A673 (cell line): ENCODE measurements at places on chromosomes 1 and 21. TPM values are rescaled to one million over a fixed set of nuclear protein-coding genes. Genes with fewer than 3 reads are reported as not detected.

Gene ELAPOR1
- 0.17 and 0.24 TPM in 2 replicates for total RNA-seq

DNA sequence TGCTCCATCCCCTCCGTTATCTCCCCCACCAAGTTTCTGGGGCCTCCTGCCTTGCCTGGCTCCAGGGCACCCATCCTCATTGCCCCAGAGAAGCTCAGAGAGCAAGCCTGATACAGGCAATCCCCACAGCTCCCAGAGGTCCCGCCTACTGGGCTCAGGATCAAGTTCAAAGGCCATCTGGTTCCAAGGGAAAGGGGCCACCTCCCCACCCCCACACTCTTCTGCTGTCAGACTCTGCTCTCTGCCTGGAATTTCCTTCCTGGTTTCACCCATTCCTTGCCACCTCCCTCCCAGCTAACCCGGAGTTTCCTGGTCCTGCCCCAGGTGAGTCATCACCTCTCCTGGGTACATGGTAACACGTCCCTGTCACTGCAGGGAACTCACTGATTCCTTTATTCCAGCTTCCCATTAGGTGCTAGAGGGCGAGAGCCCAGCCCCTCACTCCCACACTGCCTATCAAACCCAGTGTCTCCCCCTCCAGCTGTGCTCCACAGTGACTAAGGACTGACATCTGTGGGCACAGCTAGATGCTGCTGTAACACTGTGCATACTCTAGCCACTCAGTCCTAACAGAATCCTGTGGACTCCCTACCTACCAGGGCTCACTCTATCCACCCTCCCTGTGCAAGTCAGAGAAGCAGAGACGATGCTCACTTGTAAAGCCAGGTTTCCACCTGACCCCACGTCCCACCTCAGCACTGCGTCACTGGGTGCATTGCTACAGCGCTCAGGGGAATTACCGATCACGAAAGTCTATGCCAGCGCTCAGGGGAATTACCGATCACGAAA lies 21.8 kb downstream of the RSPH1 start:
- H3K4me1 ChIP-seq = peaks cover under 1% of the 10 kb centered on the region
- no peaks in the 10 kb centered on the region for H3K27me3 ChIP-seq
- H3K36me3 ChIP-seq = no peaks in the 10 kb centered on the region
- no peak overlapping the region for H3K27ac ChIP-seq
- H3K4me3 ChIP-seq = no peak overlapping the region
- peak; percentile 39 for DNase-seq

GRCh38 chr1:209678981-209679539 lies 3.8 kb downstream of the G0S2 start:
- H3K27ac ChIP-seq = no peak overlapping the region
- peaks cover 10% of the 10 kb centered on the region for H3K4me1 ChIP-seq
- no peak overlapping the region for H3K4me3 ChIP-seq
- H3K36me3 ChIP-seq = no peaks in the 10 kb centered on the region
- DNase-seq = no peak

DNA sequence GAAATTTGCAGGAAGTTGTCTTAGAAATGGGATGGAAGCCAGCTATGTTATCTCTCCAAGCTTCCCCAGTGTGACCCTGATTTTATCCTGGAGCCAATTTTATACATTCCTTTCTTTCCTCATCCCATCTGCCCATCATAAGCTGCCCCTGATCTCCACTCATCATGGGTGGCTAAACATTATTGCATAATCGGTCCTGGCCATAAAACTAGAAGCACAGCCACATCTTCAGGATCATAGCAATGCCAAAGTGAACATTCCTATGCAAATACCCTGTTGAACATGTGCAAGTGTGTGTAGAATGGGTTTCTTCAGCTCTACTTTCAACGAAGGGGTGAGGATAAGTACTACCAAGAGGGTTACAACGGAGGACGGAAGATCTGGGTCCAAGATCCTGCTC lies 50.6 kb upstream of the COG2 start:
- no peaks in the 10 kb centered on the region for H3K36me3 ChIP-seq
- DNase-seq = no peak
- no peak overlapping the region for H3K27ac ChIP-seq
- no peak overlapping the region for H3K4me3 ChIP-seq

Gene BCAN
- not detected in 2 replicates for total RNA-seq

Gene PRKCZ
- 1.9 and 3.2 TPM in 2 replicates for total RNA-seq

Gene DNM3
- 0.71 and 0.94 TPM in 2 replicates for total RNA-seq

Gene SCAMP3
- total RNA-seq = 109 and 115 TPM in 2 replicates

GRCh38 chr1:86823821-86824500 lies 90.0 kb downstream of the SELENOF start:
- H3K27ac ChIP-seq = no peak overlapping the region
- H3K4me3 ChIP-seq = no peak overlapping the region
- no peaks in the 10 kb centered on the region for H3K4me1 ChIP-seq
- no peaks in the 10 kb centered on the region for H3K27me3 ChIP-seq
- H3K36me3 ChIP-seq = no peaks in the 10 kb centered on the region

GRCh38 chr21:42913476-42913875 lies 12.0 kb downstream of the ERVH48-1 start:
- no peaks in the 10 kb centered on the region for H3K4me1 ChIP-seq
- no peaks in the 10 kb centered on the region for H3K27me3 ChIP-seq
- H3K4me3 ChIP-seq = no peak overlapping the region
- DNase-seq = no peak

DNA sequence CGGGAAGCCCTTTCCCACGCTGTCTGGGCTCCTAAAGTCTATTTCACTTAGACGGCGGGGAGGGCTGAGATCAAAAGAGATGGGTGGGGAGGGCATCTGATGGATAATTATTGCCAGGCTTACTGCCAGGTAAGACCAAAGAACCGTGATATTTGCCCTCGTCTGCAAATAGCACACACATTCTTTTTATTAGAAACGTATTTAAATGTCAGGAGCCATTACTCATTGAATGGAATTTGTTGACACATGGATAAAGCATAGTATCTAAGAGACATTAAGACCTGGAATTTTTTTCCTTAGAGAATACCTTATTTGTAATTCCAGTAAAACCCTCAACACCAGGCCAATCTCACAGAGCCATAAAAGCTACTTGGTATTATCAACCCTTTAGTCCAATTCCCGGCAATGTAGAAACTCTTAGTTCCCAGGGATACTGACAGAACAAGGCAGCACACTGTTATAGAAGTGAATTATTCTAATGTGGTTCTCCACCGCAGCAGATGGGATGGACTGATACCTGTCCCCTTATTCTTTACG lies 10.6 kb downstream of the URB1 start:
- no peaks in the 10 kb centered on the region for H3K27me3 ChIP-seq
- H3K4me1 ChIP-seq = no peaks in the 10 kb centered on the region
- no peak for DNase-seq
- H3K27ac ChIP-seq = no peak overlapping the region

DNA sequence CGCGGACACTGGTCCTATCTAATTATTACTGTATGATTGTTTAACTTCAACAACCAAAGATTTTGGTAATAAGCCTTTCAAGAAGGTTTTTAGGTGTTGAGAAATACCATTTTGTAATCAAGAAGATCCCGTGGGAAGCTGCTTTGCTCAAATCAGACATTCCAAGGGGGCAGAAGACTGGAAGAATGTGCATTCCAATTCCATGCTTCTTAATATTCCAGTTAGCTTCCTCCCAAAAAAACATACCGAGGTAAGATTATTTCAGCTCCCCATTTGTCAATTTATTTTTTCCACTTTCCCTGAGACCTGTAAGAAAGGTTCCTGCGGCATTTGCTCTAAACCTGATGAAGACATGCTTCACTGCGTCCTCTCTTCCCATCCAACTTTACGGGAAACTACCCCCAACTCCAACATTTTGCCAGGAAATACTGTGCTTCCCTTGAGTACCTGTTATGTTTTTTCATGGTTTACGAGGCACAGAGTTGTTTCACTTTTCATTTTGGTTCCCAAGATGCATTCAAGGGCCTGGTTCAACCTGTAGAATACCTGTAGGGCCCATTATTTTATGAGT lies 4.1 kb downstream of the CNN3 start:
- H3K4me3 ChIP-seq = no peak overlapping the region
- H3K36me3 ChIP-seq = no peaks in the 10 kb centered on the region
- no peak overlapping the region for H3K27ac ChIP-seq
- no peak for DNase-seq
- peaks cover 58% of the 10 kb centered on the region for H3K4me1 ChIP-seq

- no peak overlapping the region for H3K27ac ChIP-seq
- peaks cover 9% of the 10 kb centered on the region for H3K4me1 ChIP-seq
- H3K4me3 ChIP-seq = no peak overlapping the region
- no peak for DNase-seq
Observed at GRCh38 chr21:30990514-30991262, 47.6 kb downstream of the KRTAP19-8 start.

Gene IGSF5
- total RNA-seq = not detected in 2 replicates

Gene SLAMF6
- total RNA-seq = not detected in 2 replicates
